ENCODE measurements at places on chromosomes 12 and 14. TPM values are rescaled to one million over a fixed set of nuclear protein-coding genes. Genes with fewer than 3 reads are reported as not detected.

DNA sequence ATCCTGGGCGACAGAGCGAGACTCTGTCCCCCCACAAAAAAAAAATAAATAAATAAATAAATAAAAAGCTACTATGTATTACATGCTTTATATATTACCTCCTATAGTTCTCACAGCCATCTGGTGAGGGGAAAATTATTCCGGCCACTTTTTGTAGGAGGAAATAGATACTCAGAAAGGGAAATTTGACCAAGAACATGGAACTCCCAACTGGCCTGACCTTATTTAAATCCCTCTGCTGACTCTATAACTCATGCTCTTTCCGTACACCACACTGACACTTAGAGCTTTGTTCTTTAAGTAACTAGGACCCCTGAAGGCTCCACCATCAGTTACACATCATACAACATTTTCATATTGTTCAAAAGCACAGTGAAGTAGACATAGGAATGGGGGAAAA, 2.2 kb upstream of the MMP19 start:
- no peaks in the 10 kb centered on the region for H3K36me3 ChIP-seq
- no peak overlapping the region for H3K27ac ChIP-seq
- no peak overlapping the region for H3K4me3 ChIP-seq
- H3K27me3 ChIP-seq, result peaks cover 2% of the 10 kb centered on the region
- DNase-seq, result no peak

GRCh38 chr12:49921299-49921698, 17.6 kb upstream of the FAIM2 start:
- H3K4me3 ChIP-seq, result no peak overlapping the region
- H3K36me3 ChIP-seq, result no peaks in the 10 kb centered on the region
- no peak overlapping the region for H3K27ac ChIP-seq
- H3K27me3 ChIP-seq, result peaks cover 8% of the 10 kb centered on the region
- no peaks in the 10 kb centered on the region for H3K4me1 ChIP-seq

NR4A1 gene
- 8.5 TPM for total RNA-seq

GRCh38 chr12:131445184-131445774, 265.6 kb upstream of the SFSWAP start:
- peaks cover 16% of the 10 kb centered on the region for H3K4me1 ChIP-seq
- no peaks in the 10 kb centered on the region for H3K36me3 ChIP-seq
- peaks cover 11% of the 10 kb centered on the region for H3K27me3 ChIP-seq
- H3K27ac ChIP-seq, result peak overlapping the region; percentile 67
- no peak for DNase-seq
- peak overlapping the region; percentile 27 for H3K4me3 ChIP-seq

TTC6 gene
- 0.44 TPM for total RNA-seq

GRCh38 chr14:33936391-33936790, 14.5 kb downstream of the EGLN3 start:
- peaks cover 4% of the 10 kb centered on the region for H3K4me1 ChIP-seq
- no peak overlapping the region for H3K27ac ChIP-seq
- no peak for DNase-seq
- no peak overlapping the region for H3K4me3 ChIP-seq
- peaks cover 2% of the 10 kb centered on the region for H3K27me3 ChIP-seq

RD3L gene
- total RNA-seq, result not detected

MUCL1 gene
- not detected for total RNA-seq

GRCh38 chr12:78970041-78970440, 105.5 kb downstream of the SYT1 start:
- no peak overlapping the region for H3K27ac ChIP-seq
- H3K27me3 ChIP-seq, result no peaks in the 10 kb centered on the region
- H3K4me3 ChIP-seq, result no peak overlapping the region

SLC17A8 gene
- total RNA-seq, result 0.25 TPM

- H3K4me1 ChIP-seq, result peaks cover 7% of the 10 kb centered on the region
- no peaks in the 10 kb centered on the region for H3K27me3 ChIP-seq
- H3K36me3 ChIP-seq, result peaks cover 24% of the 10 kb centered on the region
Measured at GRCh38 chr14:101062065-101062450, 158.5 kb upstream of the RTL1 start.

LRRC9 gene
- 1.3 TPM for total RNA-seq

DNA sequence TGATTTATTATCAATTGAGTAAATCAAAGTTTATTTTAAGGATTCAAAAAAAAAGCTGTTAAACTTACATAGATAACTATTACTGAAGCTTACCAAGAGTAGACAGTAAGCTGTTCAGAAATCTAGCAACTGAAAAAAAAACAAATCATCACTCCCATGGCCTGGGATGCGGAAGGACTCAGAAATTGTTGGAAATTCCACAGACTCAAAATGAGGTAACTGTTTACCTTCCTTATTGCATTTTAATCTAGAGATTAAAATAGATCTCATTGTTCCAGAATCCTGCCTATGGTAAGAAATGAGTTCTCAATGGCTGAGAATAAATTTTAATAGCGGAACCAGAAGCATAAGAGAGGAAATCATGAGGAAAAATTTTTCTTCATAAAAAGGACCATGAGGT, 87.2 kb downstream of the PPM1H start:
- no peaks in the 10 kb centered on the region for H3K36me3 ChIP-seq
- peaks cover 3% of the 10 kb centered on the region for H3K27me3 ChIP-seq

GRCh38 chr12:8493084-8493483, 20.2 kb upstream of the CLEC4D start:
- no peaks in the 10 kb centered on the region for H3K36me3 ChIP-seq
- no peak overlapping the region for H3K27ac ChIP-seq
- H3K4me1 ChIP-seq, result peaks cover 9% of the 10 kb centered on the region
- H3K27me3 ChIP-seq, result no peaks in the 10 kb centered on the region

DNA sequence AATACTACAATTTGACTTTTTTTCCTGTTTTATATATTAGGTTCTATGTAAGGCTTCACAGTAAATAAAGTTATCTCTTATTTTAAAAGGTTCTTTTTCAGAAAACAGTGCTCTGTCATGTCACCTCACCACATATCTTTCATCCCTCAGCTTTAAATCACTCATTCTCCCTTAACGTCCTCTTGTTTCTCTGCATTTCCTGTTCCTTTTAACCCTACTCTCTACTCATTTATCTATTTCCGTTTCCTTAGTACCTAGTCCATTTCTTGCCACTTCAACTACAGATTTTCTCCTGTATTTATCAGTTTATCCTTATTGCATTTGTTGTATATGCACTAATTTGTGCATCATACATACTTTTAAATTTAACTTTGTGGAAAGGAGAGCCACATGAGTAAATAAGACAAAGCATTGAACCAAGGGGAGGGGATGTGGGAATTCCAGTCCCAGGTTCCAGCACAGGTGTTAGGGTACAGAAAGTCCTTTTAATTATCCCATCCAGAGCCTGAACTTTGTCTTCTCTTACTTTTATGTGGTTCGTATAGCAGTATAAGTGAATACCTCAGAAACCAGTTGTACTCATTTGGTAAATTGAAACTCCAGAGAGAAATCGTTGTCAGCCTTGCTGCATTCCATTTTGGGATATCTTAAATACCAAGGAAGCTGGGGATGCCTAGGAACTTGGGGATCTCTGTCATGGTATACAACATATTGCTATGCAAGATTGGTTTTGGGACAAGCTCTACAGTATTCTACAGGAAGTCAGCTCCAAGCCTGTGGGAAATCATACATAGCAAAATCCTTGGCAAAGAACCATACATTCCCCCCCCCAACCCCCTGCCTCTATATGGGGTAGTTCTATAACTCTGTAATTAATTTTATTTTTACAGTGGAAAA, 120.5 kb downstream of the DIP2B start:
- H3K27me3 ChIP-seq, result no peaks in the 10 kb centered on the region
- H3K4me1 ChIP-seq, result peaks cover 17% of the 10 kb centered on the region
- peaks cover 3% of the 10 kb centered on the region for H3K36me3 ChIP-seq
- H3K27ac ChIP-seq, result no peak overlapping the region

DNA sequence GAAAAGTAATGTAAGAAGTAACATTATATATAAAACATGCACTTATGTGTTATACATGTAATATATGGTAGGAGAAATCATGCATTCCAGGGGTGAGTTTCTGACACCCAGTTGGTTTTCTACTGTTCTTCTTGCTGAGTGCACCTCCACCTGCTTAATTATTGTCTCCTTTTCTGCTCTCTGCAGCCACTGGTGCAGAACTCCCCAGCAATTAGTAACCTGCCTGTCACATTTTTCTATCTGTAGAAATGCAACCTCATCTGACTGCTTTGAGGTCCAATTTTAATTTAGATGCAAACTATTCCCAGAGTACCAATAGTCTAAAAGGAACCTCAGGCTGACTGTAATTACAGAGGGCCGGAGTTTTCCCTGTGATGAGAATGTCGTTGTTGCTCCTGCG, 842.1 kb downstream of the AACS start:
- DNase-seq, result no peak
- no peak overlapping the region for H3K27ac ChIP-seq
- H3K36me3 ChIP-seq, result no peaks in the 10 kb centered on the region
- no peaks in the 10 kb centered on the region for H3K27me3 ChIP-seq
- no peaks in the 10 kb centered on the region for H3K4me1 ChIP-seq

GRCh38 chr12:46887870-46888269, 62.1 kb upstream of the SLC38A4 start:
- no peaks in the 10 kb centered on the region for H3K27me3 ChIP-seq
- H3K4me1 ChIP-seq, result no peaks in the 10 kb centered on the region
- no peak overlapping the region for H3K27ac ChIP-seq
- no peak for DNase-seq
- no peaks in the 10 kb centered on the region for H3K36me3 ChIP-seq
- H3K4me3 ChIP-seq, result no peak overlapping the region

GRCh38 chr14:102500158-102500662, 9.4 kb downstream of the ANKRD9 start:
- no peak overlapping the region for H3K27ac ChIP-seq
- peaks cover 5% of the 10 kb centered on the region for H3K36me3 ChIP-seq
- no peak for DNase-seq
- peaks cover 8% of the 10 kb centered on the region for H3K4me1 ChIP-seq

- no peak overlapping the region for H3K27ac ChIP-seq
- DNase-seq, result no peak
- peaks cover 1% of the 10 kb centered on the region for H3K4me1 ChIP-seq
- H3K36me3 ChIP-seq, result no peaks in the 10 kb centered on the region
- H3K27me3 ChIP-seq, result no peaks in the 10 kb centered on the region
Measured at GRCh38 chr12:106633451-106633823, 50.6 kb downstream of the RFX4 start.

LRIG3 gene
- 6.9 TPM for total RNA-seq

- no peak for DNase-seq
- no peaks in the 10 kb centered on the region for H3K36me3 ChIP-seq
- no peaks in the 10 kb centered on the region for H3K4me1 ChIP-seq
- no peaks in the 10 kb centered on the region for H3K27me3 ChIP-seq
- H3K27ac ChIP-seq, result no peak overlapping the region
Measured at GRCh38 chr14:43894534-43894933, 612.5 kb downstream of the FSCB start.

- DNase-seq, result no peak
- no peak overlapping the region for H3K4me3 ChIP-seq
- no peaks in the 10 kb centered on the region for H3K36me3 ChIP-seq
- peaks cover 2% of the 10 kb centered on the region for H3K4me1 ChIP-seq
- H3K27ac ChIP-seq, result no peak overlapping the region
Measured at GRCh38 chr12:109861689-109862314, 18.5 kb downstream of the GLTP start.

DNA sequence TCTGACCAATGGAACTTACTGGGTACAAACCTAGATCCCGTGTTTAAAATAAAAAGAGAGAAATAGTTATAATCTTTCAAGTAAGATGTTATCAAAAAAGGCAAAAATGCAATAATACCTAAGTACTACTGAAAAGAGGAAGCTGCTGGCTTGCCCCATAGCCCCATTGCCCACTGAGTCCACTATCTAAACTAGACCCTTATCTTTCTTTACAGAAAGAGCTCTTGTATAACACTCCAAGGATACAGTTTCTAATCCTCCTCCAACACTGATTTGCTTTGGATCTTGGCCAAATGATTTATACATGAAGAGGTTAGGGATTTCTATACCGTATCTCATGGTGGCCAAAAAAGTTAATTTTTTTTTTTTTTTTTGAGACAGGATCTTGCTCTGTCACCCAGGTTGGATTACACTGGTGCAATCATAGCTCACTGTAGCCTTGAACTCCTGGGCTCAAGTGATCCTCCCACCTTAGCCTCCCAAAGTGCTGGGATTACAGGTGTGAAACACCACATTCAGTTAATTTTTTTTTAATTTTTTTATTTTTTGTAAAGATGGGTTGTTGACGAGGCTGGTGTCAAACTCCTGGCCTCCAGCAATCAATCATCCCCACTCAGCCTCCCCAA, 2.6 kb downstream of the GXYLT1 start:
- no peak overlapping the region for H3K27ac ChIP-seq
- H3K36me3 ChIP-seq, result no peaks in the 10 kb centered on the region
- no peak for DNase-seq
- no peak overlapping the region for H3K4me3 ChIP-seq

DNA sequence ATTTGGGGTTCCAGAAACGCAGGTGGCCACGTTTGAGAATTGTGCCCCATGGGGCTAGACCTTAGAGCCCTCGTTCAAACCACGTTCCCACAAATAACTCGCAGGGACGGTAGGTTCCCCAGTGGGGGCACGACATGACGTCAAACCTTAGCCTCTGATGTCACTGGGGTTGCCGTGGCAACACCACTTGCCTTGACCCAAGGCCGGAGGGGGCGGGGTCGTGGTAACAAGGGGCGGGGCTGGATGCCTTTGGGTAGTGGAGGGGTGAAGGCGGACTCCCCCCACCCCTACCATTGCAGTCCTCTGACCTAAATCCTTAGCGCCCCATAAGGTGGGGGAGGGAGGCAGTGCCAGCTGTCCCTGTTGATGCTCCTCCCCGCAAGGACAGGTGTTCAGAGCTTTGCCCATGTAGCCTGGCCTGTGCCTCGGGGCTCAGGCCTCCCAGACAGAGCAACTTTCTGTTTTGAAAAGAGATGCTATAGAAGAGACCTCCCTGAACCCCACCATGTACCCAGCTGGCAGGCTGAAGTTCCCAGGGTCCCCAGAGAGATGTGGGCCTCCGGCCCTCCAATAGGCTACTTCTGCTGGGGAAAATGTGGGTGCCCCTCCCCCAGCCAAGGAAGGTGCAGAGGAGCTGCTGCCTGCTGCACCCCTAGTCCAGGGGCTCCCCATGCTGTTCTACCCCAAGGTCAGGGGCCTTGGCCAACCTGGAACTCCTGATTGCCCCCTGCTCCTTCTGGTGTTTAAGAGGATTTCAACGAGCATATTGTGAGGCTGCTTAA, 1.9 kb downstream of the FAM222A start:
- H3K27me3 ChIP-seq, result peaks cover 9% of the 10 kb centered on the region
- H3K4me1 ChIP-seq, result peaks cover 31% of the 10 kb centered on the region
- no peaks in the 10 kb centered on the region for H3K36me3 ChIP-seq
- H3K4me3 ChIP-seq, result peak overlapping the region; percentile 81

- no peak overlapping the region for H3K27ac ChIP-seq
- no peaks in the 10 kb centered on the region for H3K27me3 ChIP-seq
- H3K4me1 ChIP-seq, result no peaks in the 10 kb centered on the region
Measured at GRCh38 chr14:88170333-88170732, 152.7 kb downstream of the KCNK10 start.

NOVA1 gene
- 119 TPM for total RNA-seq

- DNase-seq, result no peak
- H3K4me3 ChIP-seq, result no peak overlapping the region
- no peaks in the 10 kb centered on the region for H3K27me3 ChIP-seq
Measured at GRCh38 chr12:25286837-25287236, 36.1 kb upstream of the KRAS start.

Measured in glutamatergic neuron (in vitro differentiated cells).